Activated CD4-positive, alpha-beta T cell treated with anti-CD3 and anti-CD28 coated beads for 24 hours (primary cell): ENCODE measurements at places on chromosomes 6 and 20.
A peak's percentile ranks its signal among the peaks of the same experiment; 100 is the strongest.

DNA sequence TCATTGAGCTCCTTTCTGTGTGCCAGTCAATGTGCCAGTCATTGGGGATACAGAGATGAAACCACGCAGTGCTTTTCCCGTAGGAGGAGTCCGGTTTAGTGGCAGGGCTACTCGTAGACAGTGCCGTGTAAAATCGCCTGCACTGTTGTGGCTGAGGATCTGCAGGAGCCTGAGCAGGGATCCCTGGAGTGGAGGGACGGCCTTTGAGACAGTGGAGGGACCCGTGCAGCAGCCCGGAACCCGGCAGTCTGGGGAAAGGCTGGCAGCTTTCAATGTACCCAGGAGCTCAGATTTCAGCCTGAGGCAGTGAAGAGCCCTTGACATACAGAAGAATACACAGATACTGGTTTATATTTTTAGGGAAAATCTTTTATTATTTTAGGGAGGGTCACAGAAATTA, 203.3 kb downstream of the ARID1B start:
- no peak for DNase-seq

GRCh38 chr20:47061549-47061948, 166.9 kb downstream of the EYA2 start:
- no peak for DNase-seq

DNA sequence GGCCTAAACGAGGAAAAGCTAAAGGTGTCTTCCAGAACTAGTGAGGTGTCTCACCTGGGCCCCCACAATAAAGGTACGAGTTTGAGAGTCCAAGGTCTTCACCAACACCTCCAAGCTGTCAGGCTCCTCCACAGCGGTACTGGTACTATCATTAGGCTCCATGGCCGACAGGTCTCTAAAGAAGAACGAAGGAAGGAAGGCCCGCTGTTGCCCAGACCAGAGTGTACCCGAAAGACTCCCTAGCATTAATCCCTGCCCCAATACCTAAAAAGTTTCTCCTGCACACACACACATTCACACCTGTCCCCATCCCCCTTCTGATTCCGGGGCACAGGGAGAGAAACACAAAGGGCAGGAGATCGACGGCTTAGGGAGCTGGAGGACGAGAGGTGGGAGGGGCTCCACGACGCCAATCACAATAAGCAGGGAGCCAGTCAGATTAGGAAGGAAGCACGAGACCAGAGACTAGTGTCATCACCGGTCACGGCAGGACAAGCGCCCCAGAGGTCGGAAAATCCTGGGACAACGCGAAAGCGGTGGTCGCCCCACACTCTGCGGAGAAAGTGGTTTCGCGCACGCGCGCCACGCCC, 764 bp downstream of the BAG6 start:
- DNase-seq, result peak; percentile 53

GRCh38 chr20:37301558-37301957, 12.1 kb downstream of the MANBAL start:
- no peak for DNase-seq

DNA sequence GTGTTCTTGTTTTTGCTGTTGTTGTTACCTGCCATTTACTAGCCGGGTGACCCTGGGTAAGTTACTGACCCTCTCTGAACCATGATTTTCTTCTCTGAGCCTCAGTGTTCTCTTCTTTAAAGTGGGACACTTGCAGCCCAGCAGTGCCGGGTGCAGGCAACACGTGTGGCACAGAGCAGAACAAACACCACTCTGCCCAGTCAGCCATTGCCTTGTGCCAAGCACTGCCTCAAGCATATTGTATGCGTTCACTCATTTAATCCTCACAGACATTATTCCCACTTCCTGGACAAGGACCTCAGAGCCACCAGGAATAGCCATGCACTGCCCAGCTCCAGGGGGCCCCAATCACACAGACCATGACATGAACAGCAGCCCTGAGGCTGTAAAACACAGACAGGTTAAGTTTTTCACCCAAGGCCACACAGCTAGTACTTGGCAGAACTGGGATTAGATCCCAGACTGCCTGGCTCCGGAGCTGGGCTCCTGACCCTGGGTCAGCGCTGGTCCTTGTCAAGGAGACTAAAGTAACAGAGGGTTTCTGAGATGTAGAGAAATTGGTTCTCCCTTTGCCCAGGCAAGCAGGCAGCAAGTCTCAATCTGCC, 74.0 kb upstream of the PTPN1 start:
- no peak for DNase-seq

DNA sequence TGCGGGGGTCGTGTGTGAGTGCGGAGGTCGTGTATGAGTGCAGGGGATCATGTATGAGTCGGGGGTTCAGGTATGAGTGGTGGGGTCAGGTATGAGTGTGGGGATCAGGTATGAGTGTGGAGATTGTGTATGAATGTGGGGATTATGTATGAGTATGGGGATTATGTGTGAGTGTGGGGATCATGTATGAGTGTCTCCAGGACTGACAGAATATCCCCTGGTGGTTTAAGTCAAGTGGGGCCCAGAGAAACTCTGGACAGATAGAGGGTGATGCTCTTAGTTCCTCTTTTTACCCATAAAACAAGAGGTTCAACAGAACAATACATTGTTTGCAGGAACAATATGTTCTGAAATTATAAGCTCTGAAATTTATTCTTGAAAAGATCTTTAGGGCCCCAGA, 131.9 kb downstream of the UST start:
- no peak for DNase-seq

- no peak for DNase-seq
Measured at GRCh38 chr20:2141600-2142575, 40.3 kb downstream of the STK35 start.

DNA sequence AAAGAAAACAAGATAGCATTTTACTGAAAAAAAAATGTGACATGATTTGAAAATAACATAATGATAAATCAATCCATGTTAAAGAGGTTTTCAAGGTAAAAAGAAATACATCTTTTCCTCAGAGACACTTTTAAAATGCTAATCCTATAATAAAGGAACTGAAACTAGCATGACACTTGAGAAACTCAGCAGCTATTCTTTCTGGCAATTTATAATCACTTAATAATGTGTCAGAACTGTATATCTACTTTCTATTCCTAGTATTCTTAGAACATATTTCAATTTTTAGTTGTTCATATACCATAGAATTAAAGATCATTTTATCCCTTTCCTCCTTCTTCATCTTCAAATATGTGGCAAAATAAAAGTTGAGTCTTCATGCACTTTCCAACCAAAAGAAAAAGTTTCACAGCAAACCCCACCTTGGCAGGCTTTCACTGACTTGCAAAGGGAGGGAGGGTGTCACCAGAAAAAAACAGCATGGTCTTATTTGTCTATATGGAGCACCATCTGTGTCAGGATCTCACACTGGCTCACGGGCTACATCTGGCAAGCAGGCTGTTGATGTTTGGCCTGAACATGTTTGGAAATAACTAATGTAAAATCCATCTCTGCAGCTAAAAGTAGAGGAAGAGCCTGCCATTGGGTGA, 48.5 kb downstream of the FHL5 start:
- no peak for DNase-seq

GRCh38 chr20:13891575-13891974, 98.8 kb downstream of the SEL1L2 start:
- no peak for DNase-seq
